GM12878 (cell line): ENCODE measurements at places on chromosomes 6 and 20.

GRCh38 chr20:40892642-40893041 lies 136.0 kb upstream of the TOP1 start:
- no peak for DNase-seq

- no peak for DNase-seq
Observed at GRCh38 chr6:119479860-119480655, 130.5 kb upstream of the MAN1A1 start.

GRCh38 chr6:30555816-30556065 lies 548 bp downstream of the GNL1 start:
- DNase-seq, result no peak

GRCh38 chr6:147869201-147869600 lies 360.7 kb downstream of the SAMD5 start:
- no peak for DNase-seq

- DNase-seq, result no peak
Observed at GRCh38 chr6:35691027-35691824, 2.5 kb upstream of the FKBP5 start.

DNA sequence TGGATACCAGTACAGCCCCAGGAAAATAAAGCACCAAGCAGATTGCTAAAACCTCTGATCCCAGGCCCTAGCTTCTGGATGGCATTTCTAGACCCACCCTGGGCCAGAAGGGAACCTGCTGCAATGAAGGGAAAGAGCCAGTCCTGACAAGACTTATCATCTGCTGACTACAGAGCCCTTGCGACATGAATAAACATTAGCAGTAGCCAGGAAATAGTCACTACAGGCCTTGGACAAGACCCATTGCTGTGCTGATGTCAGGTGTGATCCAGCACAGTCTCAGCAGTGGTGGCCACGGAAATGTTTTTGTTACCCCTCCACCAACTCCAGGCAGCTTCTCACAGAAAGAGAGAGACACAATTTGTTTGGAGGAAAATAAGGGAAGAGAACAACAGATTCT lies 399.3 kb downstream of the HAO1 start:
- no peak for DNase-seq

DNA sequence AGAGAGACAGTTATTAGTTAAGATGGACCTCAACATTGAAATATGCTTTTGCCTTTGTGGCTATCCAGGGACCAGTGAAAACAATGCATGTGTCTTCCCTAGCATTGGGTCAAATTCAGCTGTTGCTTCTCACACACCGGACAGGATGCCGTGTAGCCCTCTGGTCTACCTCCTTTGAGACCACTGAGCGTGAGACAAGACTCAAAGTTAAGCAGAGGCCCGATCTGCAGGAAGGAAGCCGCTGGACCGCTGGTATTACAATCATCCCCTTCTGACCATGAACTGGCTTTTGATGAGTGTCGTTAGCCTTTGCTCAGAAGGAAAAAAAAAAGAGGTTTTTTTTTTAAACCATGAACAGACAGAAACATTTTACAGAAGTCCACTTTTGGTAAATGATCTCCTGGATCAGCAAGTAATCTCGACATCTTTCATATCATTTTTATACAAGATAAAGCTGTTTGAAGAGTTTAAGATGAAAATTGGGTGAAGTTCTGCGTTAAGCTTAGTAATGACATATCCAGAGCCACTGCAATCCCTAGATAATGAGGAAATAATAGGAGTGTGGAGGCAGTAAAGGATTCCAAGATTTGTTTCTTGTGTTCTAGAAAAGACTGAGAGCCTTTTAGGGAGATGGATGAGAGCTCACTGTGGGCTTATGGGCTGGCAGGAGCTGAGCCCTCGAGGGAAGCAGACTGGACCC lies 622.8 kb downstream of the QKI start:
- DNase-seq, result no peak

GRCh38 chr6:1916334-1917070 lies 306.8 kb downstream of the FOXC1 start:
- DNase-seq, result no peak

DNA sequence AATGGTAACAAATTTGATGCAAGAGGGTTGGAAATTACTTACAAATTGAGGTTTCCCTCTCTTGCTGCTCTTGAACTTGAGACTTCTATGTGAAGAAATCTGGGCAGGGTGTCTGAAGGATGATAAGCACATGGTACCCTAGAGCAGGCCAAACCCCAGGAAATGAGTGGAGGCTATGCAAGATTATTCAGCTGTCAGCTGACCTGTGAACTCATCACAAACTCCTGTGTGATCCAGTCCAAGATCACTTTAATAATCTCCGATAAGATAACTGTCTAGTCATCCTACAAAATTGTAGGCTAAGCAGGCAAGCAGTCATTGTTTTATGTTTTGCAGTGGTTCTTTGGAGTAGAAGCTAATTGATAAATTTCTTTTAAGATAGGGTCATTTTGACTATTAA lies 213.1 kb downstream of the BTBD3 start:
- DNase-seq, result no peak

DNA sequence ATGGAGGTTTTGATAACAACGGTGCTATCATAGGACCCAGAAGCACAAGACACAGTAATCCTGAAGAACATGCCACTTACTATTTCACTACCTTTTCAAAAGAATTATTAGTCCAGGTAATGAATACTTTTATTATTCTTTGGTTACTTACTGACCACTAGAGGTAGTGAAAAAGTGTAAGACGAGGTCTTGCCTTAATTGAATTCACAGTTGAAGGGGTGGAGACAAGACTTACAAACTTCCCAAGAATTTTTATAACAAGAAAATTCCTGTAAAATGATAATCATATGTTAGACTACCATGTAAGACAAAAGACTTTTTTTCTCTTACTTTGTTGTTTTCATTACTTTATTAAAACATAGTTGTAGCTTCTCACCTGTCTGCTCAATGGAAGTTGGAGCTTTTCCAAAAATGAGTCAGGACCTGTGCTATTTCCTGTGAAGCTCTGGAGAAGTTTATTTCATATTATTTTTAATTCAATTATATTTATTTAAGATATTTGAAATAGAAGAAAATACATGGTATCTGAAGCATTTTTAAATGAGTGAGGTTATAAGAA lies 52.4 kb downstream of the DOP1A start:
- DNase-seq, result no peak

DNA sequence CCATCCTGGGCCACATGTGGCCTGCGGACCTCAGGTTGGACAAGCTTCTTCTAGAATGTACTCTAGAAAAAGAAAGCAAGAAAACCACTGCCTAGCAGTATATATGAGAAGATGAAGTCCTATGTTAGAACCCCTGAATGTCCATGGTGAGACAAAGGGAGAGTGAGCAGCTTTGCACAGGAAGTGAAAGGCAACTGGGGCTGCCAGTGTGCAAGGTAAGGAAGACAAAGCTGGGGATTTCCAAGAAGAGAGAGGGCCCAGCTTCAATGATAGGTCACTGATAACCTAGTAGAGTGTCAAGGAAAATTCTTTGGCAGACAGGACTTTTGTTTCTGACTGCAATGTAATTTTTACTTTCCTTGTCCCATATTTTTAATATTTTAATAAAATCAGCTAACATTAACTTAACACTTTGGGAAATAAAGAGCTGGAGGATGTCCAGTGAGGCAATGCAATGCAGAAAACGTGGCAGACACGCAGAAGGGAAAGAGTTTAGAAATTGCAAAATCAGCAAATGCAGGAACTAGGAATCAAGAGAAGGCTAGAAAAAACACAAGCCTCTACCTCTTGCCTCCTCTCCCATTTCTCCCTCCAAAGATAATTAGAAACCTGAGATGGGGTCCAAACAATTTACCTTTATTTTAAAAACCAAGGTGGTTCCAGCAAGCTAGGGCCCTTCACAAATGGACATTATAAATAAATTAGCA lies 47.4 kb downstream of the CYP39A1 start:
- peak; percentile 4 for DNase-seq

DNA sequence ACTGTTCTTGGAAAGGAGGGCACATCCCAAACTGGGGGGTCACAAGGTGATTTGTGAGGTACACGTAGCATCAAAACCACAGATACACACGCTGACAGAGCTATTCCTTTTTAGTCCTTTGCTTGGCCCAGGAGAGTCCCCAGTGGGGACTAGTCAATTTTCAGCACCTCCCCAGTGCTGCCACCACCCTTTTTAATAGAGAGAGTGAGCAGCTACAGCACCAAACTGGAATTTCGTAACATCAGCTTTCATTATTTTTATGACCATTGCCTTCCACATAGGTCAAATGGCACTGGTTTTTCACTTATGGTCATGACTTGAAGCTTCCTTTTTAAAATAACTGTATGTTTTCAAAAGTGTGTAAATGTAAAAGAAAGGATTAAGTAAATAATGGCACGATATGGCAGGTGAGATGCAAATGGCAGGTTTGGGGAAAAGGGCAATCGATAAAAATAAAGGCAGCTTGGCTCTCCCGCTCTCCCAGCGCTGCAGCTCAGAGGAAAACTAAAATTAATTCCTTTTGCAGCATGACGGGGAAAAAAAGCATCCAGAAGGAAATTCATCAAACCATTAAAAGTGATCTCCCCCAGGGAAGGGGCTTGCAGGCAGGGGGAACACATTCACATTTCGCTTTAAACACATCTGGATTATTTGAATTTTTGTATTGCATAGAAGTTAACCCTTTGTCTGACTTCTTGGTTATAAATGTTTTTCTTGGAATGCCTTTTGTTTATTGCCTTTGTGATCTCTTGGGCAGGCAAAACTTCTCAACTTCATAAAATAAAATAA lies 95.2 kb downstream of the ANKRD60 start:
- DNase-seq, result no peak

DNA sequence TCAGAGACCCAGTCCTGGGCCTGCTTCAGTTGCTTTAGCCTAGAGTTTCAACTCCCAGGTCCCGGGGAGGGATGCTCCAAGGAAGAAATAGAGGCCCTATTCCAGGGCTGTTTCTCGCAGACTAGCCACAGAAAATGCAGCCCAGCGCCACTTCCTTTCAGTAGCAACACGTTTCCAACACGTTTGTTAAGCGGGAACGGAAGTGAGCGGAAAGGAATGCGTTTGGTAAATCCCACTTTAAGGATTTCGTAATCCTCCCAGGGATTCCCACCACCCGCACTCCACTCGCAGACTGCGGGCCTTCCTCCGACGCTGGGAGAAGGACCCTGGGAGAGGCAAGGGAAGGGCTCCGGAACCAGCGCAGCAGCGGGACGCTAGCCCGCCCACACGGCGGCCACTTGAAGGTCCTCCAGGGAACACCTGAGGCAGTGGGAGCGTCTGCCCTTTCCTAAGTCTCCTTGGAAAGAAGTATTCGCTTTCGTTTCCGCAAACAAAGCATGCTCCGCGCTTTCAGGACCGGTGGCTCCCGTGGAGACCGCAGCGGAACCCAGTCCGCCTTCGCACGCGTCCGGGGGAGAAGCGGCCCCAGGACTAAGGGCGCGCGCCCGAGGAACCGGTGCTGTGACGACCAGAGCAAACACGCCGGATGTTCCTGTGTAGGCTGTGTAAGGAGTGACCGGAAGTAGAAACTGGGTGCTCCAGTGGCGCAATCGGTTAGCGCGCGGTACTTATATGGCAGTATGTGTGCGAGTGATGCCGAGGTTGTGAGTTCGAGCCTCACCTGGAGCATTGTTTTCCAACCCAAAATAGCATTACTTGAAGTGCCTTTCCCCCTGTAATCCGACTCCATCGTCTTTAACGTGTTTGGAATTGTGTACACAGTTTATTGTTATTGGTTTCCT lies 227.6 kb upstream of the PRSS16 start:
- peak; percentile 62 for DNase-seq
